ENCODE measurements at places on chromosomes 3 and 15. TPM values are rescaled to one million over a fixed set of nuclear protein-coding genes. Genes with fewer than 3 reads are reported as not detected.

WDR72 gene
- total RNA-seq, result not detected

VEPH1 gene
- not detected for total RNA-seq

KIF23 gene
- total RNA-seq, result 13.5 TPM

SAXO2 gene
- total RNA-seq, result 1.5 TPM

DNA sequence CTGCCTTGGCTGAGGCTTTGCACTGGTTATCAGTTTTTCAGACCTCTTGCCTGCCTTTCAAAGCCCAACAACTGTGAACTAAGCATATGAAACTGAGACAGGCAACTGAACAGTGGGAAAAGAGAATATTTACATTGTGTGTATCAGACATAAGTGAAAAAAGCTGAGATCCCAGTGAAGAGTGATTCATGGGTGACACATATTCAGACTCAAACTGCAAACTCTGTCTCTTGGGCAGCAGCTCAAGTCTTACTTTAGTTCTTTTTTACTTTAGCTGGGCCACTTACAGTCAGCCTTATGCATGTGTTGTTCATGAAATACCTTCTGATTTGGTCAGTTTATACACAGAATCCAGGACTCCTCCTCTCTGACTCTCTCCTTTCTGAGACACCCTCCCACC lies 19.2 kb downstream of the SUCLG2 start:
- no peak for DNase-seq

DNA sequence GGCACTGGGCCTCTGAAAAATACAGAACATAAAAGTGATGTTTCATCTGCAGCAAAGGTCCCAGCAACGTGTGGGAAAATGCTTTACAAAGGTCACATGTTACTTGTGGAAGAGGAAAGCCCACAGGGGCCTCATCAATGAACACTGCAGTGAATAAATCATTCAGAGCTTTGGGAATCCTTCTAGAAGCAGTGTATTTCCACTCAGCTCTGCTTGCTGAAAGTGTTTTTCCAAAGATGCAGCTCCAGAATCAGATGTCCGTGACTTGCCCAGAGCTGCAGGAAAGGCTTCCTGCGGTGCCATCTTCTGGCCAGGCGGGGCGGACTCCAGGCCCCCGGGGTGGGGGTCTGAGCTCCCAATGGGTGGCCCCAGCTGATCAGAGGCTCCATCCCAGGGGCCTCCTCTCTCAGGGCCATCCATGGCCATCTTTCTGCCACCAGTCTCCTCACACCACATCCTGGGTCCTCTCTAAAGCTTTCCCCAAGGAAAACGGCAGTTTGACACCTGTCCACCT lies 81.5 kb downstream of the C3orf70 start:
- no peak for DNase-seq

- DNase-seq, result no peak
Observed at GRCh38 chr3:94098452-94098851, 35.6 kb downstream of the NSUN3 start.

GRCh38 chr15:85149465-85150129 lies 167.9 kb downstream of the PDE8A start:
- DNase-seq, result no peak

GRCh38 chr3:51391566-51392354 lies 675 bp downstream of the RBM15B start:
- no peak for DNase-seq

DNA sequence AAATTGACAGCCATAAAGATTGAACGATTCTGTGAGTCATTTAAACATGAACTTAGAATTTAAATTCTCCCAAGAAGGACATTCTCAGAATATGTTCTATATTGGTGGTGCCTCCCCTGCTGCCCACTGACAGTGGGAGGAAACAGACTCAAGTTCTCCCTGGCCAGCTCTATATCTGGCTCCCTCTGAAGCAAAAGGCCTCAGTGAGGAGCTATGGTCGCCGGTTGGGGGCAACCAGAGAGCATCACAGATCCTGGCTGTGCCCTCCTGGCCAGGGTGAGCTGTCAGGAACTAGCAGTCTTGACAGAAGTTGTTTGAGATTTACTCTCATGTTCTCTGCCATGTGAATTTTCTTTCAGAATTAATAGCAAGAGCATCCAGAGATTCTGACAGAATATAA lies 285.5 kb downstream of the NTRK3 start:
- DNase-seq, result no peak

GRCh38 chr15:96106181-96106580 lies 224.3 kb upstream of the NR2F2 start:
- no peak for DNase-seq

- no peak for DNase-seq
Observed at GRCh38 chr15:47410247-47410646, 307.1 kb upstream of the SEMA6D start.

Measured in esophagus squamous epithelium (tissue), 5 donors.